Stomach (tissue), 19 donors: ENCODE measurements at places on chromosomes 13 and 19. TPM values are rescaled to one million over a fixed set of nuclear protein-coding genes. Genes with fewer than 3 reads are reported as not detected.

GDF15 gene
- total RNA-seq = 46.9 TPM

SLC15A1 gene
- total RNA-seq = not detected

KLF12 gene
- total RNA-seq = 4.0 TPM

NBEA gene
- 6.7 TPM for total RNA-seq

LSR gene
- total RNA-seq = 132 TPM

JSRP1 gene
- not detected for total RNA-seq

CRLF1 gene
- total RNA-seq = 2.6 TPM

BCL2L12 gene
- total RNA-seq = 10.7 TPM

RPS15 gene
- 2,471 TPM for total RNA-seq

HMG20B gene
- 161 TPM for total RNA-seq

MUC16 gene
- total RNA-seq = 0.45 TPM

ZNF14 gene
- 0.58 TPM for total RNA-seq

ZNF555 gene
- total RNA-seq = 11.2 TPM

CPT1C gene
- 3.0 TPM for total RNA-seq

SYT5 gene
- total RNA-seq = not detected

SCAMP4 gene
- total RNA-seq = 48.7 TPM

CGB1 gene
- total RNA-seq = not detected

ELAVL1 gene
- 11.2 TPM for total RNA-seq

NPAS1 gene
- total RNA-seq = not detected

CD209 gene
- total RNA-seq = 7.1 TPM

NCR1 gene
- total RNA-seq = not detected

MIA gene
- total RNA-seq = 8.1 TPM

ZNF284 gene
- total RNA-seq = 7.6 TPM

PSG7 gene
- not detected for total RNA-seq

GAS6 gene
- 129 TPM for total RNA-seq

ZNF418 gene
- not detected for total RNA-seq

OBI1 gene
- total RNA-seq = 17.0 TPM

SMIM44 gene
- not detected for total RNA-seq

LIM2 gene
- not detected for total RNA-seq

IGSF23 gene
- not detected for total RNA-seq

KLK15 gene
- not detected for total RNA-seq

B3GNT8 gene
- total RNA-seq = not detected

LHB gene
- total RNA-seq = not detected

LILRB2 gene
- 0.87 TPM for total RNA-seq

VSIG10L gene
- total RNA-seq = 0.37 TPM

PLIN5 gene
- 1.4 TPM for total RNA-seq

PPP1R13L gene
- 2.4 TPM for total RNA-seq

CRX gene
- not detected for total RNA-seq

ADGRE2 gene
- total RNA-seq = 2.3 TPM

ELL gene
- 88.7 TPM for total RNA-seq

CATSPERD gene
- not detected for total RNA-seq

ZNF580 gene
- 10.6 TPM for total RNA-seq

SELENOV gene
- total RNA-seq = not detected

ZNF285 gene
- 0.58 TPM for total RNA-seq

WDR18 gene
- 19.1 TPM for total RNA-seq

CFD gene
- 102 TPM for total RNA-seq

ERCC5 gene
- 49.4 TPM for total RNA-seq

LYPD3 gene
- total RNA-seq = 0.29 TPM

ISYNA1 gene
- 47.3 TPM for total RNA-seq

ZNF91 gene
- total RNA-seq = 139 TPM

KLK7 gene
- total RNA-seq = not detected

ZNF574 gene
- 8.8 TPM for total RNA-seq

LGALS7 gene
- total RNA-seq = not detected
